Testis (tissue), 5 donors: ENCODE measurements at places on chromosomes 3 and 15. TPM values are rescaled to one million over a fixed set of nuclear protein-coding genes. Genes with fewer than 3 reads are reported as not detected.

The ELP6 gene
- 39.7 TPM for total RNA-seq

DNA sequence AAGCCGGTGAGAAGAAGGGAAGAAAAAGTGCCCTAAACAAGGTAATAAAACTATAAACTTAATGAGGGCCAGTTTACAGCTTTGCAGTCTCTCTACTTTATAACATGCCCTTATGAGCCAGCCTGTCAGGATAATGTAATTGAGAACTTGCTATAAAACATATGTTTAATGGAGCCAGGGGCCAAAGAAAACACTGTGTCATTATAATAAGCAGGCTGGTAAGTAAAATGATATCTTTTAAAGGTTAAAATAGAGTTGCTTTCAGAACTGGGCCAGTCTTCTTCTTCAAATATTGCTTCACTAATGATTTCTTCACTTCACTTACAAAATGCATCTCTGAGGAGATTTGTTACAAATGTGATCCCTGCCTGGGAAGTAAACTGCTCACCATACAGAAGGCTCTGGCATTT is 192.5 kb downstream of the SHOX2 start:
- DNase-seq: no peak
- H3K27me3 ChIP-seq: no peaks in the 10 kb centered on the region
- no peak overlapping the region for H3K4me3 ChIP-seq
- no peaks in the 10 kb centered on the region for H3K36me3 ChIP-seq
- H3K27ac ChIP-seq: no peak overlapping the region

- no peaks in the 10 kb centered on the region for H3K4me1 ChIP-seq
- H3K27ac ChIP-seq: no peak overlapping the region
- no peaks in the 10 kb centered on the region for H3K36me3 ChIP-seq
Observed at GRCh38 chr3:142267269-142267668, 41.9 kb upstream of the GK5 start.

The GATM gene
- 446 TPM for total RNA-seq

The PLIN1 gene
- 18.5 TPM for total RNA-seq
